Activated CD4-positive, alpha-beta memory T cell treated with anti-CD3 and anti-CD28 coated beads for 36 hours (primary cell): ENCODE measurements at places on chromosomes 2 and 18. TPM values are rescaled to one million over a fixed set of nuclear protein-coding genes. Genes with fewer than 3 reads are reported as not detected.

Gene GULP1
- total RNA-seq: not detected

Gene CCNYL1
- 5.7 TPM for total RNA-seq

Gene NMUR1
- total RNA-seq: 0.07 TPM

Gene UBXN4
- 107 TPM for total RNA-seq

DNA sequence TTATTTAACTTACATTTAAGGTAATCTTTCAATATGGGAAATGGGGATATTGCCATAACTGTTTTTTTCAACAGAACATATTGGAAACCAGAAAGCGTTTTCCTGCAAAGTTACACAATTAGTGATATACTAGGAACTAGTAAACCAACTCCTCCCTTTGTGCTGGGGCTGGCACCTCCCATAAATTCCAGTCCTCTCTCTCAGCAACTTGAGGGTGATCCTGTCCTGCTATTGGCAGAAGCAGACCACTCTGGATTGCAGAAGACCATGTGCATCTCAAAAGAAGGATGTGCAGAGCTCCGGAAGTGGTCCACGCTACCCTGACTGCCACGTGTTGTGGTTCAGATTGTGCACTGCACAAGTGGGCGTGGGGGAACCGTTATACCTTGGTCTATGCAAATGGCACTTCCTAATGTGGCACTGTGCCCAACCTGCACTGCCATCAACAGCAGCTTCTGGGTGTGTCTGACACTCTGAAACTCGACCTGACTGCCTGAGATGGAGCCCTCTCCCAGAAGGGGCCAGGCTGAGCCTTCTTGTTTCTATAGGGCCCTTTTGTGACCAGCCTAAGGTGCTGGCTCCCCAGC is 219.2 kb downstream of the ZNF516 start:
- peaks cover 1% of the 10 kb centered on the region for H3K27me3 ChIP-seq
- no peak overlapping the region for H3K4me3 ChIP-seq
- no peak for DNase-seq

GRCh38 chr2:71455011-71455740 is 1.8 kb downstream of the DYSF start:
- no peak for DNase-seq
- no peak overlapping the region for H3K27ac ChIP-seq
- H3K27me3 ChIP-seq: peaks cover 30% of the 10 kb centered on the region
- no peaks in the 10 kb centered on the region for H3K36me3 ChIP-seq

DNA sequence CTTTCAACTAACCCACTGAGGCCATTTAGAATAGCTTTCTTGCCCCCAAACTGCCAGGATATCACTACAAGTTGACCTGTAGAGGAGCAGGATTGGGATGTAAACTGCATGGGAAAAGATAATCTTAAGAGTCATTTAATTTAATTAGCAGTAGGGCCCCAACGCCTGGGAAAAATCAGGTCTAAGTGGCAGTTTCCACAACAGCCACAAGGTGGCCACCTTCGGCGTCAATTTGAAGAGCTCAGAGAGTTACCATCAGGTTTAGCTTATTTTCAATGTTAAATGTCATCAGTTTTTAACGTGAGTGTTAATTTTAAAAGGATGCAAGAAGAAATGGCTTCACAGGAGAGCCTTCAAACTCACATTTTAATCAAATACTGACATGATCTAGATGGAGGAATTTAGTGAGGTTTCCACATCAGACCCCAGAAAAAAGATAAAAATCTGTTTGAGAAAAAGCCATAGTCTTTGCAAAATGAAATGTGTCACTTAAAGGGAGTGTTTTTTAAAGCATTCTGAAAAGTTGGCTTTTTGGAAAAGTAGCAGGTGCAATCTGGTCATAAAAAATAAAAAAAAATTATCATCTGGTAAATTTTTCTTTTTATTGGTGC is 77.3 kb upstream of the UPP2 start:
- H3K36me3 ChIP-seq: no peaks in the 10 kb centered on the region
- H3K4me1 ChIP-seq: peaks cover 2% of the 10 kb centered on the region
- H3K4me3 ChIP-seq: no peak overlapping the region
- peak; percentile 73 for DNase-seq
- H3K27me3 ChIP-seq: no peaks in the 10 kb centered on the region

GRCh38 chr2:64114912-64115277 is 29.3 kb downstream of the PELI1 start:
- DNase-seq: no peak
- H3K27me3 ChIP-seq: no peaks in the 10 kb centered on the region
- H3K4me3 ChIP-seq: no peak overlapping the region
- peaks cover 6% of the 10 kb centered on the region for H3K36me3 ChIP-seq
- peaks cover 69% of the 10 kb centered on the region for H3K4me1 ChIP-seq

DNA sequence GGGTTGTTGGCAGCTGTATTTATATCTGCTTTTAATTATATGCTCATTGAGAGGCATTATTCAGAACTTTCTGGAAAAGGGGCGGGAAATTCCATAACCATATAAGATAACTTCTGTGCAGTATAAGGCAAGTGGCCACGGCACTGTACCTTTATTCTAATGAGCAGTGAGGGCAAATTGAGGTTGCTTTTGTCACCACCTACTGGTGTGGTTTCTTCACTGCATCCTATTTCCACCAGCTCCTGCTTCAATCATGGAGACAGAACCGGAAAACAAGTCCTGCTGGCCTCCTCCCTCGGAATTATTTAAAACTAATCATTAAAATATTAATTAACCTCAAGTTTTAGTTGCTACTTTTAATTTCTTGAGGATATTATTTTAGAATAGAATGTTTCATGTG is 759.4 kb downstream of the CBLN2 start:
- H3K27me3 ChIP-seq: no peaks in the 10 kb centered on the region
- DNase-seq: peak; percentile 14
- no peak overlapping the region for H3K4me3 ChIP-seq
- no peak overlapping the region for H3K27ac ChIP-seq
- no peaks in the 10 kb centered on the region for H3K4me1 ChIP-seq
- H3K36me3 ChIP-seq: no peaks in the 10 kb centered on the region

DNA sequence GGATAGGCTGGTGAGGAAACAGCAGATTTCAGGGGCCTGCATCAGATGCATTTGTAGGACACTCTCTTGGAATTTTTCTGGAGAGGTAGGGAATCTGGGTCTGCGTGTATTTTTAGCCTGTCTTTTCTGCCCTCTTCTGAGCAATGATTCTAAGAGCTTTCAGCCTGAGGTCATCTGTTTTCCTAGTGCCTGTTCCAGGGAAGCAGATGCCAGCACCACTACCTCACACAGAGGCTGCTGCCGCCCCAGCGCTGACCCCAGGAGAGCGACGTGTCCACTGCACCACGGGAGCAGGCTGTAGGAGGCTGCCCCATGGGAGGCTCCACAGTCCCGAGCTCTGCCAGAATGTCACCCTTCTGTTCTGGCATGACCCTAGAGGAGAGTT is 316.5 kb downstream of the CYP26B1 start:
- H3K27ac ChIP-seq: no peak overlapping the region
- no peak for DNase-seq
- H3K36me3 ChIP-seq: no peaks in the 10 kb centered on the region

GRCh38 chr18:49073437-49073836 is 122.7 kb upstream of the SMAD7 start:
- DNase-seq: no peak
- H3K27me3 ChIP-seq: no peaks in the 10 kb centered on the region
- no peaks in the 10 kb centered on the region for H3K36me3 ChIP-seq
- peaks cover 5% of the 10 kb centered on the region for H3K4me1 ChIP-seq
